ENCODE measurements at places on chromosomes 1 and 21. TPM values are rescaled to one million over a fixed set of nuclear protein-coding genes. Genes with fewer than 3 reads are reported as not detected.

DNA sequence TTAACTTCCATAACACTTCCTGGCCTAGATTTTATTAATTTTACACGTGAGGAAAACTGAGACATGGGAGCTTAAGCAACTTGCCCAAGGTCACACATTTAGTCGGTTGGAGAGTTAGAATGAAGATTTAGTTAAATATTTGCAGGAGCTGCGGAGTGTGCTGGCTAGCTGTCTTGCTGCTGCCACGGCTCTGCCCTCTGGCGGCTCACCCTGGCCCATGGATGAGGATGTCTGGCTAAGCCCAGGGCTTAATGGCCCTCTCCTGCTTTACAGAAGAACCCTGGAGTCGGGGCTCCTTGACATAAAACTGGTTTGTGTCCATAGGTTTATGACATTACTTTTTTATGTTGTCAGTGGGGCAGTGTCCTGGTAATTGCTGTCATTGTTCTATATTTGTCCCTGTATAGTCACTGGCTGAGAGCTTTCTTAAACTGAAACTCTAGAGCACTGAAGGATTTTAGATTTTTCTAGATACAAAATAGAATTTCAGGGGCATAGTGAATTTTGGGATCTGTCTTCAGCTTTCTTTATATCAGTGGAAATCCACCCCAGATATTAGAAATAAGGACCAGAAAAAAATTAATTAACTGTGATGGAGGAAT, 88.9 kb upstream of the WLS start:
- no peaks in the 10 kb centered on the region for H3K4me1 ChIP-seq
- H3K27me3 ChIP-seq = no peaks in the 10 kb centered on the region
- H3K36me3 ChIP-seq = no peaks in the 10 kb centered on the region
- H3K27ac ChIP-seq = no peak overlapping the region

DNA sequence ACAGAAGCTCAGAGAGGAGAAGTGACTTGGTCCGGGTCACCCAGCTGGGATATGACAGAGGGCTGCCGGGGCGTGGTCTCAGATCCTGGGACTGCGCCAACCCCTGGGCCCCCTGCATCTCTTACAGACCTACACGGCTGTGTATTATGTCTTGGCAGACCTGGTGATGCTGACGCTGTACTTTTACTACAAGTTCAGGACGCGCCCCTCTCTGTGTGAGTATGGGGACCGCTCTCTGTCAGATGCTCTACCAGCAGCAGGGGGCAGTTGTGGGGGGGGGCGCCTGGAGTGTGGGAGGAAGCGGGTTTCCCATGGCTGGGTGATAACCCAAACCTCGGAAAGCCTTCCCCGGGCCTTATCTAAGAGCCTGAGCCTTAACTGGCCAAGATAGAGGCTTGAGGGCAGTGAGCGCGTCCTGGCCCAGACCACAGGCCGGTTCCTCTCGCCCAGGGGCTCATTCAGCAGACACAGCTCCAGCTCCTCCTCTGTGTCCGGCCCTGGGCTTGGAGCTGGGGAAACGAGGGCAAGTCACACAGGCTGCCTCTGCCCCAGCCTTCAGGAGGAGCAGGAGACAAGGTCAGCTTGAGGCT, 13.3 kb downstream of the SLC66A1 start:
- H3K27me3 ChIP-seq = no peaks in the 10 kb centered on the region
- H3K36me3 ChIP-seq = no peaks in the 10 kb centered on the region

Gene TSPAN1
- 0.46 TPM for total RNA-seq

DNA sequence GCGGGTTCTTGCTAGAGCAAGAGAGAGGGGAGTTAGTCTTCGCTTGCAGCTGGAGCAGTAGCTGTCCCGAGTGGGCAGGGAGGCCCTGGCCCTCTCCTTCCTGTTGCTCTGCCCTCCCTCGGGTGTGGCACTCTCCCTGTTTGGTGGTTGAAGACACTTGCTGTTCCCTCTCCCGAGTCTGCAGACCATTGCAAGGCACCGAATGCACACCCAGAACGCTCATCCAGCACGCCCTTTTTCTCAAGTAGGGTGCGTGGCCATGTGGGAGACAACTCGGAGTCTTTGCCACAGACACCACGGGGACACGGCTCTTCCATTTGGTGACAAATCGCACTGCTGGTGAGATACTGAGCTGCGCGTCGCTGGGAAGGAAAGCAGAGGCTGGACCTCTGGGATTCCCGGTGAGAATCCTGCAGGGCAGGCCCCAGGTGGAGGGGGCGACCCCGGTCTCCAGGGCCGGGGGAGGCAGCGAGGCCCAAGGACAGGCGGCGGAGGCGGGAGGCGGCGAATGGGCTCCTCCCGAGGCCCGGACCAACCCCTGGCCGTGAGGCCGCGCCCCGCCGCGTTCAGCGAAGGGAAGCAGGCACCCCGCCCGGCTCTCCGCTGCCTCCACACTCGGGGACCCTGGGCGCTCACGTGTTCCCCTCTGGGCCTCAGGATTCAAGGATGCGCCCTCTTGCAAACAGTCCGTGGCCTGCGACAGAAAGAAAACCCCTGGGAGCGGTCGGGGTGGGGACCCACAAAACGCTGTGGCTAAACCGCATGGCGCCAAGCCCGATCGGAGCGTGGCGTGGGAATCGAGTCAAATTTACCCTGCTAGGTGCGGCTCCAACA, 10.4 kb upstream of the TMEM200B start:
- H3K27ac ChIP-seq = no peak overlapping the region
- peaks cover 5% of the 10 kb centered on the region for H3K27me3 ChIP-seq
- peaks cover 2% of the 10 kb centered on the region for H3K4me1 ChIP-seq

GRCh38 chr1:223765719-223766340, 53.5 kb downstream of the CAPN2 start:
- peaks cover 74% of the 10 kb centered on the region for H3K36me3 ChIP-seq
- no peak overlapping the region for H3K27ac ChIP-seq
- H3K4me3 ChIP-seq = no peak overlapping the region
- no peak for DNase-seq

DNA sequence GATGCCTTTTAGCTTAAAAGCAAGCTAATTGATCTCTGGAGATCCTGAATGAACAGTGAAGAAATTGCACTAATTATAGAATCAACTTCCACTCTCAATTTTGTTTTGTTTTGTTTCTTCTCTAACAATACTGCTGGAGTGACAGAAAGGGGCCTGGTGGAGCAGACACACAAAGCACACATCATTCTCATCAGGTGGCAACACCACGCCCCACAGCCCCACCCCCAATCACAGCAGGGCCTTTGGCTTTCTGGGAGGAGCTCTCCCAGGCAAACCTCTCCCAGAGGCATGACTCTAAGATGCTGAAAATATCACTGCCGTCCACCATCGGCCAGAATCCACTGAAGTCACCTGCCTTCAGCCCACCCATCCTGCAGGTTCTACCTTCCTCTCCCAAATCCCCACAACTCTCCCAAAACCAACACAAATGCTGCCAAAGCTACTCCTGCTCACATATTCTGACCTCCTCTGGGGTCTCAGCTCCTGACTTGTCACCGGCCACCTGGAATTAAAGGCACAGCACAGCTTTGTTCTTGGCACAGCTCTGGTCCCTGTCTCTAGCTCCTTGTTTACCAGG, 120.7 kb downstream of the GRIK3 start:
- H3K27me3 ChIP-seq = no peaks in the 10 kb centered on the region
- no peak overlapping the region for H3K4me3 ChIP-seq
- DNase-seq = no peak
- no peaks in the 10 kb centered on the region for H3K4me1 ChIP-seq

Gene OR10J1
- not detected for total RNA-seq

GRCh38 chr1:100882698-100883097, 11.9 kb downstream of the EXTL2 start:
- no peak overlapping the region for H3K27ac ChIP-seq
- H3K27me3 ChIP-seq = peaks cover 4% of the 10 kb centered on the region
- H3K4me1 ChIP-seq = peaks cover 2% of the 10 kb centered on the region

- no peak for DNase-seq
- H3K27ac ChIP-seq = no peak overlapping the region
- no peaks in the 10 kb centered on the region for H3K4me1 ChIP-seq
- H3K36me3 ChIP-seq = no peaks in the 10 kb centered on the region
Measured at GRCh38 chr1:208631506-208631905, 387.3 kb upstream of the PLXNA2 start.

Gene NUP210L
- total RNA-seq = 0.07 TPM

DNA sequence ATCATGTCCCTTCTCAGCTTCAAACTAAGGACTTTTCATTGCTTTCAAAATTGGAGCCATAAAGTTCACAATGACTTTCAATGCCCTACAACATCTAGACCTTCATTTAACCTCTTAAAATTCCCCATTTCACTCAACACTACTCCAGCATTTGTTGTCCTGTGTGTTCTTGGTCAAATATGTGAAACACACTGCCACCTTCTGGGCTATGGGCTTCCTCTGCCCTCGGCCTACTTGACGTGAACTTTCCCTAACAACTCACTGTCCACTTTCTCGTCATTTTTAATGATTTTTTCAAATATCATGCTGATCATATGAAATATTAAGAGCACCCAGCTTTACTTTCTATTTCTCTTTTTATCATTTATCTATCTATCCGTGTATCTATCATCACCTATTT, 2018.4 kb downstream of the NCAM2 start:
- H3K4me1 ChIP-seq = no peaks in the 10 kb centered on the region
- no peaks in the 10 kb centered on the region for H3K36me3 ChIP-seq
- H3K4me3 ChIP-seq = no peak overlapping the region
- no peak overlapping the region for H3K27ac ChIP-seq

- H3K27ac ChIP-seq = no peak overlapping the region
- no peak for DNase-seq
- no peak overlapping the region for H3K4me3 ChIP-seq
- H3K4me1 ChIP-seq = peaks cover 4% of the 10 kb centered on the region
- no peaks in the 10 kb centered on the region for H3K36me3 ChIP-seq
Measured at GRCh38 chr1:84775535-84775920, 85.3 kb upstream of the SSX2IP start.
